Esophagus squamous epithelium (tissue), 5 donors: ENCODE measurements at places on chromosomes 5 and 9.

GRCh38 chr9:125521462-125522327 is 185.3 kb downstream of the MAPKAP1 start:
- no peak for DNase-seq

- DNase-seq = no peak
Observed at GRCh38 chr9:128215491-128216409, 12.6 kb downstream of the DNM1 start.

DNA sequence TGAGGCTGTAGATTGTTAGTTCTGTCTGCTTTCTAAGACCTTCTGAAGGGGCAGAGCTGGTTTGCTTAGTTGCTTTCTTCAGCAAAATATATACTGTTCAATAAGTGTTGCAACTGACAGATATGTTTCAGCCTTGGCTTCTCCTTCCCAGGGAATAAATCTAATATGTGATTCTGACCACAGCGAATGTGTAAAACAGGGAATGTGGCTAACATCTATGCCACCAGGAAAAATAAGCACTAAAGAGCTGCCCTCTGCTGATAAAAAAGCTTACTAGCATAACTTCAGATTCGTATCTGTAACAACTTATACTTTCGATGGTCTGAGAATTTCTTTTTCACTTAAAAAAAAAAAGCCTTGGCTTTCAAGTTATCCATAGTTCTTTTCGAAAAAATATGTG is 13.0 kb upstream of the OSMR start:
- no peak for DNase-seq

DNA sequence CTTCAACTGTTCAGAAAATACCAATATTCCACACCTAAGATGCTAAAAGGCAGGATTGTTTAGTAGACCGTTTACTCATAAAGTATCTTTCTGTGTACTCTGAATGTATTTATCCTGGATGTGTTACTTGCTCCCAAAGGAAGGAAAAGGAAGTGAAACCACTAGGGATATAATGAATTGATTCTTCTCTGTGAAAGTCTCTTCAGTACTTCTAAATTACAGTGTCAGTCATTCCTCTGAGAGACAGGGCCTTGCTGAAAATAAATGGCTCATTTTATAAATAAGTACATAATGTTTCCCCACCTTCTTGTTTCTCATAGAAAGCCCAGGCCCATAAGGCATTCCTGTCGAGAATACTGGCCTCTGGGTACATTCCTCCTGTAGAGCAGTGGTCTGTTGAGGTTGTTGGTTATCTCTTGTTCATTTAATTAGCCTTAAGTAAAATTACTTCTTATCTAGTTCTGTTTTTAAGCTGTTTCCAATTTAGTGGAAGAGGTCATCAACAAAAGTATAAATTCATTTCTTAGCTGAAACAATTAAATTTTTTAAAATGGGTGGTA is 1.6 kb downstream of the HAPLN1 start:
- DNase-seq = no peak

DNA sequence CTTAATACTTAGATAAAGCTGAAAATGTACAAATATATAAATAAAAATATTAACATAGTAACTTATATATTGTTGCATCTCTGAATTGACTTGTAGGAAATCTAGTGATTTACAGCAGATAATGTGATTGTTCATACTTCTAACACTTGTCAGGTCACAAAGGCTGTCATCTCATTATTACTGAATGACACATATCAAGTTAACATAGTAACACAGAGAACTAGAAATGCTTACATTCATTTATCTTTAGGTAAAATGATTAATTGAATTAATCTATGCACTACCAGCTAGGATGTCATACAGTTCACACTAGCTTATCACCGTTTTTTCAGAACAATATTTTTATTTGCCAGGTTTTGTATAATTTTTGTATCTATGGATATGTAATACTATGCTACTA is 189.8 kb upstream of the SH3GL2 start:
- DNase-seq = no peak

DNA sequence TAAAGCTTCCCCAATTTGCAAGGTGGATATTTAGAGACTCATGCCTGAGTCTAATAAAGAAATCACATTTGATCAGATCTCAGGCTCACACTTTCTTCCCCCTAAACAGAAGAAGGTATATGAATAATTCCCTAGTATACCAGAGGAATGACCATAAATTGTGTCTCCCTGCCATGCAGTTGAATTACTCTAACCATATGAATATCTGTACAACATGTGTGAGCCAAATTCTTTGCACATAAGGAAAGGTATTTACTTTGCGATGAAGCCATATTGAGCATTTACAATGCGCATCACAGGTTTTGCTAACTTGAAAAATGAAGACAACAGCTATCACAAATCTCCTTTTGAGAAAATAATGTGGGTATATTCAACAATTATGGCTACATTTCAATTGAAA is 479.4 kb downstream of the NR2F1-AS1 start:
- no peak for DNase-seq

DNA sequence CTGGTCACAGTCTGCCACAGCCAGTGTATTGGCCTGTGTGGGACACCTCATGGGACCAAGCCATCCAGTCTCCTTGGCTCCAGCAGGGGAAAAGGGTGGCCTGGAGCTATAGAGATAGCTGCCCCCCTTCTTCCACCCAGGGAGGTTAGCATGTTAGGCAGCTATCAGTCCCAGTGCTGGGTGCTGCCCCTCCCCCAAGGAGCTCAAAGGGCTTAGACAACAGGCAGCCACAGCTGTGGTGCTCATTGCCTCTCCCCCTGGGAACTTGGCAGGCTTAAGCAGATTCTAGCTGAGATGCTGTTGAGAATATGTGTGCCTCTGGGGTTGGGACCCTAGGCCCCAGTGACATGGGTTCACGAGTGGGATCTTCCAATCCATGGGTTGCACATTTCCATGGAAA is 226.0 kb upstream of the PTGER4 start:
- no peak for DNase-seq

DNA sequence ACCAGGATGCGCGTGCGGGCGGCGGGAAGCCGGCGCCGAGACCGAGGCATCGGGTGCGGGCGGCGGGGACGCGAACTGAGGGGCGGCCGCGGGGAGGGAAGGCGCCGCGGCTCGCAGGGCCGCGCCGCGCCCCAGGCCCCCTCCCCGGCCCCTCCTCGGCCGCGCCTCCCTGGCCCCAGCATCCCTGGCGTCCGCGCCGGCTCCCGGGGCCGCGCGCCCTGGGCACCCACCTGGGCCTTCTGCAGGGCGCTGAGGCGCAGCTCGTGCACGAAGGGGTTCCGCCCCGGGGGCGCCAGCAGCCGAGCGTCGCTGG is 324 bp downstream of the LPCAT1 start:
- DNase-seq = no peak

DNA sequence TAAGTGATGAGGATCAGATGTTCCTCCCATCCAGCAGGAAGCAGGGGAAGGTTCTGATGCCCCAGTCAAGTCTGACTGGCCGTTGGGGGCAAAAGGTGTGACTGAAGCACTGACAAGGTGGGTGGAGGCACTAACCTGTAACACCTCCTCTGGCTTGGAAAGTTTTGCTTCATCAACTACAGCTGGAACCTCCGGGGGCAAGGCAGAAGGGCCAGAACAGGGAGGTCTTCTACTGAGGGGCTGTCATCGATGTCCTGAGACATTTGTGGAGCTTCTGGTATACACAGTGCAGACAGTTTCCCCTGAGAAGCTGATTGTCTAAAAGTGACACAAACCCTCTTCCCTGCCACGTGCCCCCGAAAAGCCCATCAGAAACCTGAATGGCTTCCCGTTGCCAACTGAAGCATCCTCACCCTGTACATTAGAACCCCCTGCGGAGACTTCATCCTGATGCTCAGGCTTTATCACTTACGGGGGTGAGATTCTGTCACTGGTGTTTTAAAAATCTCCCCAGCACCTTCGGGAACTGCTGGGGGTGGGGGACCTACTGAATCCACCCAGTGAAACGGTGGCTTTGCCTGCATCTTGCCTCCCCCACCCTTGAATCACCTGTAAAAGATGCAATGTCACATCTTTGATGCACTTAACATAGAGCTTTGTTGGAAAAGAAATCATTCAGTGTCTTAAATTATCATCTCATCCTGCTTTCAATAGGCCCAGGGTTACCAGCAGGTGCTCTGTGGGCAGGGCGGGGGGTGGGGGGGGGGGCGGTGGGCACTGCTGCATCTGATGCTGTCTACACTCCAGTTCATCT is 24.6 kb downstream of the TRAF1 start:
- no peak for DNase-seq

DNA sequence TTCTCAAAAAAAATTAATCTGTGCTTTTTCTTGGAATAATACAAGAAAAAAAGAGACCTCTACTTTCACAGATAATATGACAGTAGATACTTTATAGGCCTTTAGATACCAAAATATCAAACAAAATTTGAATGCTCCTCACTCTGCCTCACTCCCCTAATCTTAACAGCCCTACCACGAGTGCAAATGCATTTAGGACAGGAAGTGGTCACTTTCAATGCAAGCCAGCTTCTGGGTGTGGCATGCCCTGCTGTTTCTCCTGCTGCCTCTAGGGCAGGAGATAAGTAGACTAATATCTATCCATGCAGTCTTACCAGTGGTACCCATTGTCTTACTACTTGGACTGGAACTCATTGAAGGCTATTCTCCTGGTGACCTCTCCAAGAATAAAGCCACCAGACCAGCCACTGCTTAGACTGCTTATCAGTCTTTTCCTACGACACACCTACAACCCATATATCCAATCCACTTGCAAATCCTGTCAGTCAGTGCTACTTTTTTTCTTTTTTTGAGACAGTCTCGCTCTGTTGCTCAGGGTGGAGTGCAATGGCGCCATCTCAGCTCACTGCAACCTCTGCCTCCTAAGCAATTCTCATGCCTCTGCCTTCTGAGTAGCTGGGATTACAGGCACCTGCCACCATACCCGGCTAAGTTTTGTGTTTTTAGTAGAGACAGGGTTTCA is 23.0 kb downstream of the FRRS1L start:
- DNase-seq = no peak

- no peak for DNase-seq
Observed at GRCh38 chr5:29085142-29085541, 2046.8 kb upstream of the CDH9 start.

- no peak for DNase-seq
Observed at GRCh38 chr9:127194881-127195713, 69.5 kb upstream of the GARNL3 start.

DNA sequence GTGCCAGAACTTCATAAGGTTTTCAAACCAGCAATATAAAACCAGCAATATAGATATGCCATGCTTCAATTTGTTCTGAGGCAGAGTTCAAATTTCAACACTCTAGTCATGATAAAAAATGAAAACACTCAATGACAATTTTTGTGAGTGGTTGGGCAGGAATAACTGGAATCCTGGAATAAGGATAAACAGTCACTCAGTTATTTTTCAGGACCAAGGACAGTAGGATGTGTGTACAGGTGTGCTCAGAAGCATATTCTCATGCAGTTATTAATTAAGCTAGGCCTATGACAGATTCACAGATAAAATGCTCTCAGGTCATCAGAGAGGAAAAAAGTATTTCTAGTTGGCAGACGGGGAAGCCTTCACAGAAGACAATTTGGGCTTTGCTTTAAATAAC is 117.3 kb upstream of the PPP2R2B start:
- DNase-seq = no peak

DNA sequence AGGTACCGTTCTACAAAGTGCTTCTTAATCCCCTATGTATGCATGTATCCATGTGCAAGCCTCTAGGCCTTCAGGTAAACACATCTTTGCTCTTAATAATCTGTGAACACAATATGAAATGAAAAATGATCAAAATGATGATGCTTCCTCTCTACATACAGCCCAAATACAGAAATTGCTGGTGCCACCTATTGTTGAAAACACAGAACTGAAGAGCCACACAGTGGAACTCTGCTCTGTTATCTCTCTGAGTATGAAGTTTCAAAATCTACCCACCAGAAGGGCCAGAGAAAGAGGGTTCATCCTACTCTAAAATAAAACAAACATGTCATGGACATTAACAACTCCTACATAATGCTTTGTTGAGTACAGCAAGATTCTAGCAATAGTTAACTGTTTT is 71.3 kb downstream of the GLIS3 start:
- DNase-seq = no peak

GRCh38 chr5:32690153-32690552 is 21.0 kb upstream of the NPR3 start:
- DNase-seq = no peak

- no peak for DNase-seq
Observed at GRCh38 chr5:23742701-23743100, 235.3 kb downstream of the PRDM9 start.

DNA sequence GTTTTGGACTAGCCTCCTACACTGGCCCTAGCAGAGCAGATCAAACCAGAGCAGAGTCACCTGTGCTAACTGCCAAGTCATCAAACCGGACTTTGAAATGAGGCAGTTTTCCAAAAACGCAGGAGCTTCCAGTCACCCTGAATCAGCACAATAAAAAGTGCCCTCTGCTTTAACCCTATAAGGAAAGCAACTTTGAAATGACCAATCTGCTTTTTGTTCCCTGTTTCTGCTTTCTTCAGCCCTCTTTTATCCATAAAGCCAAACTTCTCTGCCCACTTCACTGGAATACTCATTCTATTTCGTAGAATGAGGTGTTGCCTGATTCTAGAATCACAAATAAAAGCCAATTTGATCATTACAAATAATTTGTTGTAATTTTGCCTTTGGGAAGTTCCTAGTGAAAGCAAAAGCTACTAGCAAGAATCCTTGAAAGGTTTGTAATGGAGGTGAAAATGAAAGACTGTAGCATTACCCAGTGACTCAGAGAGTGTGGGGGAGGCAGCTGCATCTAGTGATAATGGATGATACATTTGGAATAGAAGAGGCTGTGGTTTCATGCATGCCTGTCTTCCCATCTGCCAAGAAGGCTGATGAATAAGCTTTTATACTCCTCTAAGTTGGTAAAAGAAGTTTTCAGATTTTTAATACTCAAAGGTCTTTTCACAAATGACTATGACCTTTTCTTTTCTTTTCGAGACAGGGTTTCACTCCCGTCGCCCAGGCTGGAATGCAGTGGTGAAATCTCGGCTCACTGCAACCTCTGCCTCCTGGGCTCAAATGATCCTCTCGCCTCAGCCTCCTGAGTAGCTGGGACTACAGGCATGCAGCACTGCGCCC is 14.9 kb downstream of the SPAAR start:
- no peak for DNase-seq

GRCh38 chr5:62560786-62561185 is 17.8 kb upstream of the LRRC70 start:
- DNase-seq = no peak

DNA sequence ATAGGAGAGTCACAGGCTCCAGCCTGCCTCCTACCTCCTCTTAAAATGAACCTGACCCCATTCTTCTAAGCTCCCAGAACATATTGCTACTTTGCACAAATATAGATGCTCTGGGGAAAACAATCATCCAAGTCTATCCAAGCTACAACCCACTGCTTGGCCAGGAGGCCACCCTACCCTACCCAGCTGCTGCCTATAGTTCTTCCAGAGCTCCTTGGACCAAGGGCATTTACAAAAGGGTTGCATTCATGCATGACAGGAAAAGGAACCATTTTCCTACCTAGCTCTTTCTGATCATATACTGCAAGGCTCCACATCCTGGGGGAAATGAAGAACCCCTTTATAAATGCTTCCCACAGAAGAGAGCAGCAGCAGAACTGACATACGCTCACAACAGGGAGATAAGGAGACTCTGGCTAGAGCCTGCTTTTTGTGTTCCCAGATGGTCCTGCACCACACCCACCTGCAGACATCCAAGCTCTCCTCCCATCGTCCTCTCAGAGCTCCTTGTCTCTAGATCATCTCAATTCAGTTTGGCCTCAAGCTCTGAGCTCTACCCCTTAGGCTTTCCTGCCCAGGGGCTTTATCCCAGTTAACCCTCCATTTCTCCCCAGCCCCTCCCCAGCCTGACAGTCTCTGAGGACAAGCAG is 185.5 kb downstream of the SPOCK1 start:
- DNase-seq = no peak

GRCh38 chr9:127549218-127549617 is 62.9 kb upstream of the STXBP1 start:
- DNase-seq = no peak

GRCh38 chr5:25850581-25850980 is 1187.8 kb downstream of the CDH9 start:
- no peak for DNase-seq
